Activated CD4-positive, CD25-positive, alpha-beta regulatory T cell (primary cell): ENCODE measurements at places on chromosomes 5 and 9.

GRCh38 chr9:23611869-23612268 lies 214.2 kb downstream of the ELAVL2 start:
- no peak for DNase-seq

DNA sequence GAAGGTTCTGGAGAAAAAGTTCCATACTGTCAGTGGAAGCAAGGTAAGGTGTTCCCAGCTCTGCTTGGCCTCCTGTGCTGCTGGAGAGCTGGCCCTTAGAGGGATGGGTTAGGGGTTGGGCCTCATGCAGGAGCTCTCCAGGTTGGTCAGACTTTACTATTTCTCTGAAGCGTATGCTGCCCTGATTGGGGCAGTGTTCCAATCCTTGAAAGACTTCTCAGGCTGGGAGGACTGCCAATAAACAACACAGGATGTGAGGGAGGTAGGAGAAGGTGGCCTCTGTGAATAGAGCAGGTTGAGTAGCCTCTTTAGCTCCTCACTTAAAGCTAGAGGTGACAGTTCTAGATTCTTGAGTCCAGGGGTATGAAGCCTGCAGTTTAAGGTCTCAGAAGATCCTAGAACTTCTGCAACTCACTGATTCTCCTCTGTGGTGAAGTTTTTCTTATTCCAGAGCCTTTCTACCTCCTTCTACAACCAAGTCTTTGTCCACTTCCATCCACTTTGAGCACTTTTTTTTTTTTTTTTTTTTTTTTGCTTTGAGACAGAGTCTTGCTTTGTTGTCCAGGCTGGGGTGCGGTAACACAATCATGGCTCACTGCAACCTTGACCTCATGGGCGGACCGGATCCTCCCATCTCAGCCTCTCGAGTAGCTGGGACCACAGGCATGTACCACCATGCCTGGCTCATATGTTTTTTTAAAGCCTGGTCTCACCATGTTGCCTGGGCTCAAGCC lies 3.0 kb downstream of the HNRNPAB start:
- no peak for DNase-seq

DNA sequence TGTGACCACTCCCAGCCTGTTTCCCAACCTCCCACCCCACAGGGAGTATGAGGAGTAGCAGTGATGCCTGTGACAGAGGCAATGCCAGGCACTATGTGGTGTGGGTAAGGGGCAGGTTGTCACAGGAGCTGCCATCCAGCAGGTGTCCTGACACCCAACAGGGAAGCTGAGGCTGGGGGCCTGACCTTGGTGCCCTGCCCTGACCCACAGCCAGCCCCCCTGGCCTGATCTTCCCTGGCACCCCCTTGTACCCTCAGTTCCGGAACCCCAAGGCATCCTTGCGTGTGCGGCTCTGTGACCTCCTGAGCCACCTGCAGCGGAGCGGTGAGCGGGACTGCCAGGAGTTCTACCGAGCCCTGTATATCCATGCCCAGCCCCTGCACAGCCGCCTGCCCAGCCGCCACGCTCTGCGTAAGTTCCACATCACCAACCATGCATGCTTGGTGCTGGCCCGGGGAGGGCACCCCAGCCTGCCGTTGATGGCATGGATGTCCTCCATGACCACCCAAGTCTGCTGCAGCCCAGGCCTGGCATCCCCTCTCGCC lies 14.4 kb downstream of the CARD19 start:
- DNase-seq = no peak

DNA sequence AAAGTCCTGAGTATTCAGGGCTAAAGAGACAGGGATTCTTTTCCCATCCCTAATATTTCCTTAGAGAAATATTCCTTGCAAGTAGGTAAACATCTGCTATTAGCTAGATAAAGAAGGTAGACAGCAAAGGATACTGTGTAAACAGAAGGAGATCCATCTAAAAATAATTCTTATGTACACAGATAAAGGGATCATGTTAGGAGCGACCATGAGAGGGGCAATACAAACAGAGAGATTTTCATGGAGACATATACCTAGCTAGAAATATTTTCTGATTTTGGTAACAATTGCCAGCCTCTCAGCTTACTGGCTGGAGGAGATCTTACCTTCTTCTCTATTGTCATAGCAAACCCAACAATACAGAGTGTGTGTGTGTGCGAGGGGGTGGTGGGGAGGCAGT lies 184.6 kb upstream of the DMAC1 start:
- DNase-seq = no peak

DNA sequence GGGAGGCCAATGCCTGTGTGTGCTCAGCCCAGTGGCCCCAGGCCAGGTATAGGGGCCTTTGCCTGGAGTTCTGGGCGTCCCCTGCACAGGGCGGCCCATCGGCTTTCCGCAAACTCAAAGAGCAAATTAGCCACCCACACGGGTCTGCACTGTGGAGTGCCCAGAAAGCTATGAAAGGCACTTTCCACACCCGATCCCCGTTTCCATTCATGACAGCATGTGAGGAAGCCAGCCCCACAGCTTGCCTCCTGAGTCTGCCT lies 5.2 kb downstream of the DBH start:
- no peak for DNase-seq

GRCh38 chr9:14593406-14593805 lies 99.8 kb downstream of the ZDHHC21 start:
- no peak for DNase-seq

DNA sequence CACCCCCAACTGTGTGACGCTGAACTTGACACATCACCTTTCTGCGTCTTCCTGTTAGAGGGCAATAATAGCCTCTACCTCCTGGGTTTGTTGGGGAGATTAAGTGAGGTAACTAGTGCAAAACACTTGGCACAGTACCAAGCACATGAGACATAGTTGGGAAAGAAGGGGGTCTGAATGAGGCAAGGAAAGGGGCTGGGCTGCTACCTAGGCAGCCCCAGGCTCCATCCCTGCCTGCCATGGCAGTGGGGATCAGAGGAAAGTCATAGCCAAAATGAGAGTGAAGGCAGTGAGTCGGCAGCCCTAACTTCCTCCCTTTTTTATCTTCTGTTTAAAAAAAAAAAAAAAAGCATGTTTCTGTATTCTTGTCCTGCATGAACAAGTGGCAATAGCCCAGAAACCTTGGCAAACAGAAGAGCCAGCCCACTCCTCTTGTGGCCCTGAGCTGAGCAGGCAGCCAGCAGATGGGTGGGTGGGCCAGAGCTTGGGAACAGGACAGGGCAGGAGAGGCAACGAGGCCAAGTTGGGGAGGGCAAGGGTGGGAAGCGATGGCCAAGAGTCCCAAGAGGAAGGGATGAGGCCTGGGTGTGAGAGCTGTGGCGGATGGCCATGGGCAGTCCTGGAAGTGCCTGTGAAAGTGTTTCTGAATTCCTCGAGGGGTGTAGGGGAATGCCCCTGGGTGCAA lies 11.4 kb downstream of the CAMK2A start:
- DNase-seq = no peak

- DNase-seq = no peak
Measured at GRCh38 chr9:14156046-14156445, 157.9 kb downstream of the NFIB start.

GRCh38 chr5:43045236-43045635 lies 5.1 kb upstream of the ANXA2R start:
- DNase-seq = no peak

DNA sequence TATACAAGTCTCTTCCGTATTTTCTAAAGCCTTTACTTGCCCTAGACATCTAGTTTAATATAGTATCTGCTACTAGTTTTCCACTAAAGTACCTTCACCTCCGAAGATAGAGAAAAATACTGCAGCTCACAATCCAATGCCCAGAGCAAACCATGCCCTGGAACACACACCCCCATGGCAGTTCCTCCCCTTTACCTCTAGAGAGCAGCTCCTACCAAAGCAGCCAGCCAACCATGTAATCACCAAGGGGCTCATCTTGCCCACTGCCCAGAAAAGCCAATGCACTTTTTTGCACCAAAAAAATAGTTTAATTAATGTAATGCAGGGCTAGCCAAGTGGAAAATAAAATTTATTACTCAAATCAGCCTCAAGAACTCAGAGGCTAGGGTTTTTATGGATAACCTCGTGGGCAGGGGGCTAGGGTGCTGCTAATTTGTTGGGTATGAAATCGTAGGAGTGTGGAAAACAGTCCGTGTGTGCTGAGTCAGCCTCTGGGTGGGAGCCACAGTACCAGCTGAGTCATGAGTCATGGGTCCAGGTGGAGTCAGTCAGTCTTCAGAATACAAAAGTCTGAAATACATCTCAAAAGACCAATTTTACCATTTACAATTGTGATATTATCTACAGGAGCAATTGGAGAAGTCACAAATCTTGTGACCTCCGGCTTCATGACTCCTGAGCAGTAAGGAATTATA lies 120.1 kb upstream of the ACO1 start:
- no peak for DNase-seq

DNA sequence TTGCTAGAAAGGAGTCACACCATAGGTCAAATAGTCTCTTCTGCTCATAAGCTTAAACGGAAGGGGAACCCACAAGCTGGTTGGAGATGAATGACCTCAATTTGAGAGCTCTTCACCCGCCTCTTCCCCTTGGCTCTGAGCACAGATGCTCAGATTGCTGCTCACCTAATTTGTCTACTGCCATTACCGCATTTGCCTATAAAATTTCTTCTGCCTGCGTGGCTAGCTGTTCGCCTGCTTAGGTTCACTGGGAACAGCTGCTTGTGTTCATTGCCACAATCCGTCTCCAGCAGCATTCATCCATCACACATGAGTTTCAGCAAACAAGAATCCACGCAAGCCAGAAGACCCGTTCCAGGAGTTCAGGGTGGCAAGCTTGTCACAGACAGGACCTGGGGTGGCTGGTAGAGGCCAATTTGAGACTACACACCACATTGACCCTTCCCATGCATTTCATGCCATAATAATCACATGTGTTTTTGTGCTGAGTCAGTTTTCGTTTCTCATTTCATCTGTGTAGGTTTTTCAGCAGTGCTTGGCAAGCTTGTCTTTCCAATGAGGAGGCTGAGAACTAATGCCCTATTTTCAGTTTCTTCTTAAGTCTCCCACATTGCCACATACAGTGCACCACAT lies 50.2 kb upstream of the DNAH5 start:
- DNase-seq = no peak

GRCh38 chr5:35233601-35234000 lies 3.3 kb upstream of the PRLR start:
- DNase-seq = no peak

GRCh38 chr9:6000955-6001354 lies 14.5 kb downstream of the RANBP6 start:
- no peak for DNase-seq

GRCh38 chr9:18982262-18982620 lies 50.8 kb downstream of the SAXO1 start:
- DNase-seq = no peak

GRCh38 chr5:90932052-90932699 lies 373.6 kb downstream of the ADGRV1 start:
- no peak for DNase-seq

DNA sequence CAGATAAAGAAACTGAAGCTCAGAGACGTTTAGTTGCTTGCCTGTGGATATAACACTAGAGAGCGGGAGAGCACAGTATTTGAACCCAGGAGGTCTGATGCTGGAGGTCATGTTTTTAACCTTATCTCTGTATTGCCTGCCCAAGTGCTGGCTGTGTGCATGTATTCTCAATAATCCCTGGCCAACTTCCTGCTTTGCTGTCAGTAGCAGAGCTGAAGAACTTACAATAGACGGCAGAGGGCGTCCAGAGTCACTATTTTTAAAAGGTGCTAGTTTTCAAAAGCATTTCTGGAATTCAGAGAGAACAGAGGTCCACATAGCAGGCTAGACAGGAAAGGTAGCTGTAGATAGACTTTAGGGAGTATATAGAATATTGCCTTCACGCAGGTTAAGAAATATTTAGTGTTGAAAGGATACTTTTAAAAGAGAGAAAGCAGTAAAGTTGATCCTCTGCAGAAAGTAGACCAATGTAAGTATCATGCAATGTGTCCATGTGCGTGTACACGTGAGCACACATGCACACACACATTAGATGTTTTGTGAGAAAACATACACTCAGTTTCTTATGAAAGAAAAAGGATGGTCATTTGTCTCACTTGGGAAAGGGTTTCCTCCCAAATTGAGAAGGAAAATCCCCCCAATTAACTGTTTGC lies 46.3 kb downstream of the PTCD2 start:
- DNase-seq = no peak

DNA sequence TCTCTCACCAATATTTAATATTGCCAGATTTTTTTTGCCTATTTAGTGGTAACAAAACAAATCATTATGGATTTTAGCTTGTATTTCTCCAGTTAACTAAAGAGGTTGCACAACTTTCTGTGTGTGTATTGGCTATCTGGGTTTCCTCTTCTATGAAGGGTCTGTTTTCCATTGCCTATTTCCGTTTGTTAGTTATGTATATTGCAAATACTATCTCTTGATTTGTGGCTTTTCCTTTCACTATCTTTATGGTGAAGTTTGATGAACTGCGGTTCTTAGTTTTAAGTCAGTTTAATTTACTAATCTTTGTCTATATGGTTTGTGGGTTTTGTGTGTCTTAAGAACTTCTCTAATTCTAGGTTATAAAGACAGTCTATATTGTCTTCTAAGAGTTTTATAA lies 136.3 kb downstream of the CEP120 start:
- DNase-seq = no peak

- no peak for DNase-seq
Measured at GRCh38 chr9:129349665-129349947, 171.5 kb upstream of the IER5L start.

DNA sequence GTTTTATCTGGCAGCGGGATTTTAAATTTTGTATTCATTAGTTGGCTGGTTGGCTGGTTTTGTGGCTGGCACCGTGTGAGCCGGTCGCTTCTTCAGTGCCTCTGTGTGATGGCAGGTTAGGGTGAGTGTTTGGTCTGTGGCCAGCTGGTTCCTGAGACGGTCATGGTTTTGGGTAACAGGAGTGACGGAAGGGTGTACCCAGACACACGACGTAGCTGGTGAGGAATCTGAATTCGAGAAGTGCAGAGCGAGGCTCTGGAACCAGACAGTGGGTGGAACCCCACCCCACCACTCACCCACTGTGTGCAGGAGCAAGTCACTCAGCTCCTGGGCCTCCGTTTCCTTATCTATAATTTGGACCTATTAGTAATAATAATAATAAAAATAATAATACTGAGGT lies 2.7 kb downstream of the BTNL9 start:
- no peak for DNase-seq

DNA sequence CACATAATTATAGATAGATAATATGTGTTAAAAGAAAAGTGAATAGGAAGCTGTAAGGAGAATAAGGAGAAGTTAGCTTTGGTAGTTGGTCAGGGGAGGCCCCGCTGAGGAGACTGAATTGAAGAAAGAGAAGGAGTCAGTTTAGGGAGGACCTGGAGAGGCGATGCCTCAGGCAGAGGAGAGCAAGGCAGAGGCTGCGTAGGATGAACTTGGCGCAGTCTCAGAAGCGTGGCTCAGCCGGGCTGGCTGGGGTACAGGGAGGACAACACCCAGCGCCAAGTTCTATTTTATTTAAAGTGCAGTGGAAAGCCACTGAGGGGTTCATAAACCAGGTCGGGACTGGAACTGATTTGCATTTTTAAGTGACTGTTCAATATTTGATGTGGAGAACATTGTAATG lies 68.5 kb downstream of the PTCD2 start:
- no peak for DNase-seq

DNA sequence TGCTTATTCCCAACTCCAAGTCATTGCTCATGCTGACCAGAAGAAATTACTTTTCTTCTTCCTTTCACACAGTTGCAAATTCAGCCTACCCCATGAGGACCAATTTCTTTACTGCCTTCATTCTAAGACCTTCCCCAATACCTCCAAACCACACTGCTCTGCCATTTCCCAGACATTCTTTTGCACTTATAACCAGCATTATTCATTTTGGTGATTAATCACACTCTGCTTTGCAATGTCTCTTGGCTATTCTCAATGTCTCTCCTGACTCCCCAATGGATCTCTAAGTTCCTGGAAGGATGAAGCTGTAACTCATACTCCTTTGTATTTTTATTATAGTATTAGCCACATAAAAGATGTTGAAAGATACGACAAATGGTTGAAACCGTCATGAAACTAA lies 105.7 kb upstream of the RANBP3L start:
- no peak for DNase-seq
